NCI-H2107 (cell line): ENCODE measurements at places on chromosomes 4 and X.

DNA sequence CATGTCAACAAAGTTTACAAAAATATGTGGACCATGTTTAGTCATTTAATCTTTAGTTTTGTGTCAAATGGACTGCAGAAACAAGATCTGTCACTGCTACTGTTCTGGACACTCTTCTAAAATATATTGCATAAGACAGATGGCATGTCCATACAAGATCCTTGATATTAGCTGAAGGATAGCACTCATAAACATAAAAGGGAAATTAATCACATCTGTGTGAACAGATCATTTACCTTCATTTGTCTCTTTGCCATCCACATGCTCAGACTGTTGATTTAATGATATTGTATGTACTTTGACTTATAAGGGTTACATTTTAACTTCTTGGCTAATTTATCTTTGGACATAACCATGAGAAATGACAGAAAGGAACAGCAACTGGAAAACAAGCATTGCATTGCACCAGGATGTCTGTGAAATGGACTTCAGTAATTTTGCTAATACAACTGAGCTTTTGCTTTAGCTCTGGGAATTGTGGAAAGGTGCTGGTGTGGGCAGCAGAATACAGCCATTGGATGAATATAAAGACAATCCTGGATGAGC lies at the start of gene UGT2B7:
TSS of gene UGT2B7 (plus strand) at position 364 of the 546 bp plus-strand sequence. CDS start at position 411, 47 bp downstream.
- no peak for DNase-seq

- no peak for DNase-seq
Measured at GRCh38 chr4:156830351-156830750, 141.2 kb downstream of the PDGFC start.

DNA sequence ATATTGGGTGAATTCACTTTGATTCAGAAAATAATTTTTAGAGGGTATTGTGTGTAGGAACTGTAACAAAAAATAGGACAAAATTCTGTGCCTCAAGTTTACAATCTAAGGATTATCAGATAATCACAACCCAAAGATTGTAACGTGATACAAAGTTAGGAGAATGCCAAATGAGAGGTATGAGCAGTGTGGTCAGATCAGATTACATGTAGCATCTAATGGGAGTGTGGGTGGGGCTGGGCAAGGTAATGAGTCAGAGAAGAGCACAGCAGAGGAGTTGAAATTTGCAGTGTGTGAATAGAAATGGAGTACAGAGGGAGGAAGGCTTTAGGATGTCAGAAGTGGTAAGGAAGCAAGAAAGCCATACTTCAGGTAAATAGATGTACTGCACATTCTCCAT lies 103.4 kb upstream of the TEX13A start:
- no peak for DNase-seq

DNA sequence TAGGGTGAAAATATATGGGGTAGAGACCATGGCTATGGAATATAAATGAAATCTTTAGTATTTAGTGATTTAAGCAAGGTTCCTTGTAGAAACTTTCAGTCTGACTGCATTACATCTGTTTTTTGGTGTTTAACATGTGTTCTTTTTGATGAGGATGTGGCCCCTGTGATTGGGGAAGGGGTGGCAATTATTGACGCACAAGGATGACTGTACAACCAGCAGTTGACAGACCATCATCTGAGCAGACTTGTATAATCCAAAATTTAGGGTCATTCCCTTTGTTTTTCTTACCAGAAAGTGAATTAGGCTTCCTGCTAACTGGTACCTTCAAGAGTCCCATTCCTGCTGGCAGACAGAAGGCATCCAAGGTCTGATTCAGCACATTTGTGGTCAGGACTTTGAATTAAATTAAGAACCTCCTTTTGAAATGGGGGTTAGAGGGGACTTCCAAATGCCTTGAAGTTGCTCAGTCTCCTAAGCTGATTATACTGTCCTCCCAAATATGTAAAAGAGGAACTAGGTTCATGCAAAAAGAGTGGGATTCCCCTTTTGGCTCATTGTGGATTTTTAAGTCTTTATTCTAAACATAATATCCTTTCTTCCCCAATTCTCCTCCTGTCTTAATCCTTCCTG lies 112.4 kb upstream of the CXCL13 start:
- DNase-seq: no peak

- DNase-seq: no peak
Measured at GRCh38 chr4:61753739-61754138, 553.6 kb downstream of the ADGRL3 start.

DNA sequence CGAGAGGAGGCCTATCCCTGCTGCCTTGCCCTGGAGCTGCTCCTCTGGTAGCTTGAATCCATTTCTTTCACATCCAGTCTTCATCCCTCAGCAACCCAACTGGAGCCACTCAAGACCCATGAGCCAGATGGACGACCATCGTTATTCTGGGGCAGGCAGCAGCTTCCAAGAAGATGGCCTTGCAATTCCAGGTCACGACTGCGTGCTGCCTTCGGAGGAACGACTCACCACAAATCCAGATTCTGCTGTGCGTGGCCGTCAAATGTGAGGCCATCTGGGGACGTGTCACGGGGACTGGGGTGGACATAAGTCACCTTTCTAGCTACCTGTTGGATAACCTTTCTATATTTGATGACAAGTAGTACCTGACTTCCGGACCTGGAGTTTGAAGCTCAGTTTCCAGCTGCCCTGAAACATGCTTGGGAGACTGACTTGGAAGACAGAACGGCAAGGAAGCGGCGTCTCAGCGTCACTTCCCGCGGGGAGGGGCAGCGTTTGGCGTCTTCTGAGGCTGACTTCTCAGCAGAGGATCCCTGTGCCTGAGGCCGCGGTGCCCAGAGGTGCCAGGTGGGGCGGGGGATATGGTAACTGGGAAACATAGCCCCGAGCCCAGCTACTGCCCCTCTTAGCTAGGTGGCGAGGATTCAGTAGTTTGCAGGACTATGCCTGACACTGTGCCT lies 11.7 kb upstream of the TMEM271 start:
- DNase-seq: no peak

DNA sequence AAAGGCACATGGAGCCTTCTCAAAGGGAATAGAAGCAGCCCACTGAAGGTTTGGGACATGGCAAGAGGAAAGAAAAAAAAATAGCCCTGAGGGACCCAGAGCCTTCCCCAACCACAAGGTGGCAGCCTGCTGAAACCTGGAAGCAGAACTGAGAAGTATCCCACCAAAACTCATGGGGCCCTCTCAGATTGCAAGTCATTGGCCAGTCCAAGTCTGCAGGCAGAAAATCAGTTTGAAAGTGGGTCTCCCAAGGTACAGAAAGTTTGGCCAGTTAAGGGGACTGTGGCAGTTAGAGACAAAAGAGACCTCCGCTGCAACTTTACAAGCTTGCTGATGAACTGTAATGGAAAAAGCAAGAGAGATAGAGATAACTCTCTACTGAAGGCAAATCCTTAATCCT lies 155.8 kb downstream of the ANTXR2 start:
- no peak for DNase-seq

DNA sequence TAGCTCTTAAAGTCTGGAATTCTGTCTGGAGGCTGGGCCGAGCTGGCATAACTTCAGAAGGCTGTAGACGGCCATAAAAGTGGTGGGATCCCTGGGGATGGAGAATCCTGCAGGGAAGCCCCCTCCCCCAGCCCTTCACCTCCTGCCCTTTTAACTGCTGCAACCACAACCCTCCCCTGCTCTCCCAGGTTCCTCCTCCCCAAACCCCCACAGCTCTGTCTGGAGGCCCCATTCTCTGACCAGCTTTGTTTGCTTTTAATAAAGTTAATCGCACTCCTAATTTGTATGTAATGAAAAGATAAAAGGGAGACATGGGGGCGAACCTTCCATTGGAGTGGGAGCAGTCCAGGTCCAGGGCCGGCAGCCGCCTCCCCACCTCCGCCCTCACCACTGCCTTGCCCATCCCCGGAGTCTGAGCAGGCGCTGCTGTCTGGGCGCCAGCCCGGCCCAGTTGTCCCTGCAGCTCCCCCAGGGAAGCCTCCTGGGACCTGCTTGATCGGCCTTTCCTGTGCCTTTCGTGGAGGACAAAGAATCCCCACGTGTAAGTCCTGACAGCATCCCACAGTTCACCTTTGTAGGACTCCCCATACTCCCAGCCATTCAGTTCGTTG lies 84.3 kb downstream of the PJA1 start:
- no peak for DNase-seq

GRCh38 chr4:56976837-56977320 lies 527 bp downstream of the NOA1 start:
- no peak for DNase-seq

GRCh38 chr4:69977582-69977981 lies 12.1 kb upstream of the CSN2 start:
- no peak for DNase-seq

DNA sequence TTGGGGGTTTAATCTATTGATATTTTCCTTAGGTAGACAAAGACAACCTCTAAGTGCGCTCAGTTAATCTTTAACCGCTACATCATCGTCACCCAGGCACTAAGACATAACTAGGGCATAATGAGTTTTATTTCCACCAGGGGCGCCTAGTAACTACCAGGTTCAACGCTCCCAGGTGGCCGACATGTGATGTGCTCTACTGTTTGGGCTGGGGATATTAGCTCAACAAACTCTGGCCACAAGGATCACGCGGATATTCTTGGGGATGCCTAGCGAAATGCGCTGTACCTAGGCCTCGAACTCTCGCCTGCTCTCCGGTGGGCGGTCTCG lies 915 bp upstream of the RAB33B start:
- DNase-seq: peak; percentile 21

DNA sequence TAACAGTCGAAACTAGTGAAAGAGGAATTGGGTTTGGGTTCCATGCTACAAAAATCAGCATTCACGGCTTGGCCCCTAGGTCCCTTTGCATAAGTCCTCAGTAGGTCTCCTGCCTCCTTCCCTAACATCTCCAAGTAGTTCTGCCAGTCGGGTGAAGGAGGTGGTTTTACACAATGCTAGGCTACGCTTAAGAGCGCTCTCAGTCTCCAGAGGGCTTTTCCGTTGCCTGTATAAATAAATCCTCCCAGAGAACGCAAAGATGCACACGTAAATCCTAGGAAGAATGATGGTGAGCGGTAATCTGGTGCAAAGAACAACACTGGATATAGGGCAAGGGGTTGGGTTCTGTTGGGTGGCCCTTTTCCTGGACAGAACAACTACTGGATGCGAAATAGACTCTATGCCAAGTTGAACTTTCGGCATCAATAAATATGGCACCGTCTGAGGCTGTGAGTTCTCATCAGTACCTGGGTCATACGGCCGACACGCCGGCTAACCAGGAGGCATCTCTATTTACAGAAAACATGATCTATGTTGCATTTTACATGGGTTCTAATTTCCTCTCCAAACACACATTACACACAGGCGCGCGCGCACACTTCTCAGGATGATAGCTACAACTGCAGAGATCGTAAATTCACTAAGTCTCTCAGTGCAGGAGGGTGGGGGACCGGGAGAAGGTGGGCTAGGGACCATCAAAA lies 1.3 kb downstream of the CAMK2D start:
- DNase-seq: no peak

- no peak for DNase-seq
Measured at GRCh38 chr4:156824451-156825060, 147.0 kb downstream of the PDGFC start.

- no peak for DNase-seq
Measured at GRCh38 chrX:36310136-36310535, 390.6 kb downstream of the CFAP47 start.

GRCh38 chrX:20668550-20668949 lies 401.8 kb upstream of the RPS6KA3 start:
- no peak for DNase-seq

GRCh38 chr4:58688568-58688967 lies 1578.4 kb upstream of the IGFBP7 start:
- DNase-seq: no peak
